ENCODE measurements at places on chromosomes 3 and 15. TPM values are rescaled to one million over a fixed set of nuclear protein-coding genes. Genes with fewer than 3 reads are reported as not detected.

Gene DCBLD2
- polyA plus RNA-seq, result 66.5 TPM

Gene GCNT3
- not detected for polyA plus RNA-seq

Gene ATP13A5
- not detected for polyA plus RNA-seq

Gene THSD4
- polyA plus RNA-seq, result 13.3 TPM

GRCh38 chr3:116443191-116443661 is 2.1 kb downstream of the LSAMP start:
- DNase-seq, result peak; percentile 20

- DNase-seq, result no peak
Measured at GRCh38 chr3:119019767-119020518, 14.7 kb downstream of the IGSF11 start.

GRCh38 chr3:21599890-21600289 is 151.1 kb downstream of the ZNF385D start:
- DNase-seq, result no peak

GRCh38 chr3:100971798-100972197 is 21.4 kb downstream of the ABI3BP start:
- no peak for DNase-seq

- peak; percentile 21 for DNase-seq
Measured at GRCh38 chr3:141306922-141307321, 61.4 kb upstream of the ZBTB38 start.

DNA sequence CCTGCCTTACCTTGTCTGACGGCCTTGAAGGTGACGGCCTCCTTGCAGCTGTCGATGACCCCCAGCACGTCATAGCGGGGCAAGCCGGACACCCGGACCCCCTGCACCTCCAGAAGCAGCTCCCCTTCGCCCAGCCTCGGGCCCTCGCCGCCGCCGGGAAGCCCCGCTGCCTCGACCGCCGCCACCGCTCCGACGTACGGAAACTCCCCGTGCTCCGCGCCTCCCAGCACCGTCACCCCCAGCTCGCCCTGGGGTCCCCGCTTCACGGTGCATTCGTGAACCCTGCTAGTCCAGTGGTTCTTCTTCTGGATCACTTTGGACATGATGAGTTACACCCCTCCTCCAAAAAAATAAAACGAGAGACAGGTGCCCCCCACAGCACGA is 740 bp downstream of the MAGI1 start:
- DNase-seq, result peak; percentile 58

GRCh38 chr15:38335116-38335515 is 82.5 kb downstream of the SPRED1 start:
- no peak for DNase-seq

DNA sequence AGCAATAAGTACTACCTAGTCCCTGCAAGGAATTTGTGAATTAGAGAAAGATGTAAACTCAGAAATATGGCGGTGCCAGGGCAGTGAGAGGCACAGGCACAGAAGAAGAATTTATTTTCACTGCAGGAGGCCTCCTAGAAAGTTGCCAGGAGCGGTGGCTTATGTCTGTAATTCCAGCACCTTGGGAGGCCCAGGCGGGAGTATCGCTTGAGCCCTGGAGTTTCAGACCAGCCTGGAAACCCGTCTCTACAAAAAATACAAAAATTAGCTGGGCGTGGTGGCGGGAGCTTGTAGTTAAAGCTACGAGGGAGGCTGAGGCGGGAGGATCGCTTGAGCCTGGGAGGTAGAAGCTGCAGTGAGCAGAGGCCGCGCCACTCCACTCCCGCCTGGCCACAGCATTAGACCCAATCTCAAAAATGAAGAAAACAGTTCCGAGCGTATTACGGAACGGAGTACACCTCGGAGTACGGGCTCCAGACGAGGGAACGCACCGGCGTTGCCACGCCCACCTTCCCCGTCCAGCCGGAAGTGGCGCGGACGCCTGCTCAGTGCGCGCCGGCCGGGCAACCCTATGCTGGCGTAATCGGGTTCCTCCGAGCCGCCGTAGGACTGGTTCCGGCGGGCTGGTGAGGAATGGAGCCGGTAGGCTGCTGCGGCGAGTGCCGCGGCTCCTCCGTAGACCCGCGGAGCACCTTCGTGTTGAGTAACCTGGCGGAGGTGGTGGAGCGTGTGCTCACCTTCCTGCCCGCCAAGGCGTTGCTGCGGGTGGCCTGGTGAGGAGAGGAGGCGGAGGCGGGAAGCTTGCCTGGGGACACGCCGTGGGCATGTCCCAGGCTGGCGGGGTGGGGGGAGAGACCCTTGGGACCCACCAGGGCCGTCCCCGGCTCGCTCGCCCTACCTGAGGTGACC is at the start of gene FBXO22:
TSS of gene FBXO22 (plus strand) at position 548 of the 909 bp plus-strand sequence. CDS start at position 634, 86 bp downstream.
- peak; percentile 98 for DNase-seq

DNA sequence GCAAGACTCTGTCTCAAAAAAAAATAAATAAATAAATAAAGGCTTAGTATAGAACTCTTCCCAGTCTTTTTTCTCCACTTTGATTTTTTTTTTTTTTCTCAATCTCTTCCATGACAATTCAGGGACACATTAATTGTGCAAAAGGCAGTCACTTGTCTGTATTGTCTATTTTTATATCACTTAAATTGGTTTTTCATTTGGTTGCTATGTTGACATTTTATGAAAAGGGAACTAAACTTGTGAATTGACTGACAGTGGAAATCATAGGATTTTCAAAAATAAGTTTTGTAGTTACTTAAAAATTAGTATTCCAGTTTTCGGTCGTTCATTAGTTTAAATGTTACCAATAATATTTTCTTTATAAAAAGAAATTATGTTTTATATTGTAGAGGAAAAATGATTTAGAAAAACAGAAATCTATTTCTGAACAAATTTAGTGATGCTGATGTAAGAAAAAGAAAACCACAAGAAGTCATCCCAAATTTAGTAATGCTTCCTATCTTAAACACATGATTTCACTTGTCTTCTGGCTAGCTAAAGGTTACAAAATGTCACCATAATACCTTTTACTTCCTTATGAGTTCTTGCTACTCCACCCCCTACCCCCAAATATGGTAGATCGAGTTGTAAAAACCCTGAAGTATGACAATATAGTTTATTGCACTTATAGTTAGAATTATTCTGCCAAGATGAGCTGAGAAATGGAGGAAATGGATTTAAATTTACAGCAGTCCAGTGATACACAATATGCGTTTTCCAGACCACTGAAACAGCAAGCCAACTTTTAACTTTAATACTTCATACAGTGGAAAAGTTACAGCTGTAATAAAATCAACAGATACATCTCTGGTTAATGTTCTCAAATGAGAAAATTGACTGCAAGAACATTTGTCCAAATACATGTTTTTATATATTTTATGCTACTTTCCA is 37.0 kb downstream of the PPARG start:
- no peak for DNase-seq

DNA sequence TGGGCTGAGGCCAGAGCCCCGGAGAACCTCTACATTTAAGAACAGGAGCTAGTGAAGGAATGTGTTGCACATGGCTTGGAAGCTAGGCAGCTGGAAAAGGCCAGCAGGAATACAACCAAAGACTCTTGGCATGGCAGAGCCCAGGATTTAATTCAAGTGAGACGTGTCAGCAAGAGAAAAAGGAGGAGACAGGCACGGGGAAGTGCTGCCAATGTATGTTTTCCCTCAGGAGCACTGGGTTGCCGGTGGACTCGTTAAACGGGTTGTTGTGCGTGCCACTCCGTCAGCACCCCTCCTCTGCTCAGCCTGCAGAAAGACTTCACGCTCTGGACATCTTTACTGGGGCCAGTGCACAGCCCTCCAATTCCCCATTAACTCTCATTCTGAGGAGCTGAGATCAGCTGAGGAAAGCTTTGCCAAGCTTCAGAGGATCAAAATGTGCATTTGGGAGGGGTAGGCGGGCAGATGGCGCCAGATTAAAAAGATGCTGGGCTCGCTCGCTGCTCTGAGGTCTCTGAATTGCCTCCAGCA is 103.7 kb downstream of the PDZRN3 start:
- DNase-seq, result peak; percentile 69
